ENCODE measurements at places on chromosomes 7 and 10. TPM values are rescaled to one million over a fixed set of nuclear protein-coding genes. Genes with fewer than 3 reads are reported as not detected.

AOAH gene
- total RNA-seq, result not detected

IFIT1B gene
- not detected for total RNA-seq

CLRN3 gene
- total RNA-seq, result not detected

AZGP1 gene
- total RNA-seq, result 0.58 TPM

HOXA4 gene
- 2.6 TPM for total RNA-seq

SPDYE2 gene
- 0.22 TPM for total RNA-seq

PTPN20 gene
- 0.26 TPM for total RNA-seq

ORC5 gene
- 25.4 TPM for total RNA-seq

HOXA6 gene
- 2.0 TPM for total RNA-seq

PAX4 gene
- not detected for total RNA-seq

CROT gene
- 6.5 TPM for total RNA-seq

PKD2L1 gene
- total RNA-seq, result not detected

ATP6V0A4 gene
- 0.40 TPM for total RNA-seq

OIT3 gene
- not detected for total RNA-seq

AQP1 gene
- not detected for total RNA-seq

- DNase-seq, result peak; percentile 32
Observed at GRCh38 chr7:19919261-19920095, 146.1 kb upstream of the TMEM196 start.

GRCh38 chr7:47570649-47571050, 11.3 kb downstream of the TNS3 start:
- DNase-seq, result no peak

DNA sequence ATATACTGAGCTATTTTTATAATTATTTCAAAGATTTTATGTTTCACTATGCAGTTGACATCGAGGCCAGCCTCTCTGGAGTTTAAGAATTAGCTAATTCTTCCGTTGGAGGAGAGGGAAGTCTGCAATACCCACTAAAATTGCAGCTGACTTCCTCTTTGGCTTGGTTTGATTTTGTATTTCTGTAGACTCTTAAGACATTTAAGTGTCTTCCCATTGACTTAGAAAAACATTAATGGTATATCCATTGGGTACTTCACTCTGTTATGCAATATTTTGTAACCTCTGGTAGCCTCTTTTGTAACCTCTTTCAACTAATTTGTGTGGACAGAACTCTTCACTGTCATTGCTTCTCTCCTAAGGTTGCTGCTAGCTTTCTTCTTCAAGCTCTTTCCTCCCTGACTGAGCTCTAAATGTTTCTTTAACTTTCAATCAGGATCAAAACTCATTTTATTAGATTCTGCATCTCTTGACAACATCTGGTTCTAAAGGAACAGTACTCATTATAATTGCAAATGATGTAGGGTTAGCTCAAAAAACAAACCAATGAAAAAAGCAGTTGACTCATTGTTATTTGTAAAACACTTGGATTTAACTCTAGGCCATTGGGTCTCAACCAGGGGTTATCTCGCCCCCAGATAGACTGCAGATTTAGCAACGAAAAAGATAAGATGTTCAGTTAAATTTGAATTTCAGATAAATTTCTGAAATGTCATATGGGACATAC, 1.7 kb upstream of the ANKRD22 start:
- no peak for DNase-seq

- no peak for DNase-seq
Observed at GRCh38 chr7:93913197-93913596, 6.8 kb downstream of the GNGT1 start.

- peak; percentile 29 for DNase-seq
Observed at GRCh38 chr10:8405596-8405995, 351.1 kb downstream of the GATA3 start.

GRCh38 chr7:108114117-108114841, 15.9 kb downstream of the LAMB4 start:
- DNase-seq, result peak; percentile 48

DNA sequence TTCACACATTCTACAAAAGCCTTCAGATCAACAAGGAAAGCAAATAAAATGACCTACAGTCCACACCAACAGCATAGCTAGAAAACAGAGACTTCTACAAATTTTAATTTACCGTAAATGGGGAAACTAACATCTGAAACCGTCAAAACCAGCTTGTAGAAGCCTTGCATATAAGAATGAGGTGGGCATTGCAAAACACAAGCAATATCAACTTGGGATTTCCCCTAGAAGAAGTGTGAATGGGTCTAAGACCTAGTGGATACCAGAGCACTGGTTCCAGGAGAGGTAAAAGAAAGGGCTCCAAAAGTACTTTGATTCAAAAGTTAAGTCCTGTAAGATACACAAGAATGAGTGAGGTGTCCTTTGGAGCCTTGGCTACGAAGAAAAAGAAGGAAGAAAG, 18.7 kb downstream of the RTKN2 start:
- DNase-seq, result no peak

DNA sequence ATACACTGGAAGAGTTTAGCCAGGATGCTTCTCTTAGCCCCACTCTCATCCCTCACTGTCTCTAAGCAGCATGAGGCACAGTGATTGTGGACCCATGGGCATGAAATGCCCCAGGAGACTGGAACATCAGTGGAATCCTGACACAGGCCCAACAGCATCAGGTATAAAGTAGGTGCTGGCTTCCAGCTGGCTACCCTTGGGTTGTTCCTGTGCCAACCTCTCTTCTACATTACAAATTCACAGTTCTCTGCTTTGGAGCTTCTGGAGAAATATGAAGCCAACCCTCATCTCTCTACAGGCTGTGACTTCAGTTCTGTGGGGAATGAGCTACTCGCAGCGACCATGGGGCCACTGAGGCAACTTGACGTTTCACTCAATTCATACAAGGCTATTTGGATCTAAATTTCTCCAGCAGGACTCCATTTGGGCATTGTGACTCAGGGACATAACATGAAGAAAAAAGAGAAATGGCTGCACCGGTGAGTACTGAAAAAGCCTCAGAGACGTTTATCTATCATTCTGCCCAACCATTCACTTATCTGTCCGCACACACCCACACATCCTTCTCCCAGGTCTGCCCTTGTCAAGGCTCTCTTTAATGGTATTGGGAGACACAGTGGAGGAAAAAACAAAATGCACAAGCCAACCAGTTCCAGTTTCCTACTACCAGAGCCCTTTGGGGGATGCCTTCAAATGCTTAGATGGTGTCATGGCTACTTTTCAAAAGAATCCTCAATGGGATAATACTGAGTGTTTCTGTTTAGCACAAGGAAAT, 35.4 kb upstream of the TM9SF3 start:
- DNase-seq, result no peak

DNA sequence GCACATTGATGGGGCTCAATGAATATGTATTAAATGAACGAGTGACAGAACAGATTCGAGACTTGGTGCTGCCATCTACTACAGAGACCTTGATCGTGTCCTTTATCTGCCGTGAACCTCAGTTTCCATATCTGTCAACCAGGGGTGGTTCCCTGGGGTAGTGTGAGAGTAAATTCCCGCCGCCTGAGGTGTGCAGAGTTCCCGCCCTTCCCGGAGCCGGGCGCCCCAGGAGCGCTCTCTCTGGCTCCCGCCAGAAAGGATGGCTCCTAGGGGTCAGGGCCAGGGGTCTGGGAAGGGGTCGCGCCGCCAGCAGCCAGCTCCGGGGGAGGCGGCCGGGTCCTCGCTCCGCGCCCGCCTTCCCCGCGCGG, 333 bp upstream of the PLCE1 start:
- no peak for DNase-seq

DNA sequence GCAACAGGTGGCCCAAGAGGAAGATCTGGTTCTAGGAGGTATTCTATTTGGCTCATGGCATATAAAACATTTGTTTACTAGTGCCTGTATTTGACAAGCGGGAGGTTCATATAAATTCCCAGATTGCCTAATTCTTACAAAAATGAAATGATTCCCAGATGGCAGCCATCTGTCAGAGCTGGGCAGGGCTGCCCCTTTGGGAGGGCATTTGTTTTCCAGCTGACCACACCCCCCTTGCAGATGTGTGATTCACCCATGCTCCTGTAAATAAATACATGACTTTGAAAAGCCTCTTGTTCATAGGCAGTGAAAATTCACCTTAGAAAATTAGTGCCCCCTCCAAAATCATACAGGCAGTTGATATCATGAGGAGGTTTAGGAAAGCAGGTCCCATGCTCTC, 8.6 kb downstream of the VWC2 start:
- no peak for DNase-seq

DNA sequence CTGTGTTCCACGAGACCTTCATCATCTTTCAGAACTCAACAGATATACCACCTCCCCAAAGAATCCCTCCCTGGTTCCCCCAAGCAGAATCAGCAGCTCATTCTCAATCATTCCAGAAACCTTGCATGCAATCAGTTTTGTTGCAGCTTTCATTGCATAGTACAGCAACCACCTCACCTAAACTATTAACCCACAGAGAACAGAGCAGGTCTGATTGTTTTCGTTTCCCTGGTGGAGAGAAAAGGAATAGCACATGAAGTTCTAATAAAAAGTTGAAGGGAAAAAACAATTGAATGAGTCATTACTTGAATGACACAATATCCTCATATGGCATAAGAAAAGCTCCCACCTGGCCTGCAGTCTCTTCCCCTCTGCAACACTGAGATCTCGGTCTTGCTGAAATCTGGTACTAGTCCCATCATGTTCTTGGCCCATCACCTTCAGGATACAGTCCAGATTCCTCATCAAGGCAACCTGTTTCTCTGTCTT, 147.1 kb upstream of the GDF10 start:
- DNase-seq, result peak; percentile 83

GRCh38 chr10:114679552-114679951, 21.5 kb upstream of the ABLIM1 start:
- no peak for DNase-seq

DNA sequence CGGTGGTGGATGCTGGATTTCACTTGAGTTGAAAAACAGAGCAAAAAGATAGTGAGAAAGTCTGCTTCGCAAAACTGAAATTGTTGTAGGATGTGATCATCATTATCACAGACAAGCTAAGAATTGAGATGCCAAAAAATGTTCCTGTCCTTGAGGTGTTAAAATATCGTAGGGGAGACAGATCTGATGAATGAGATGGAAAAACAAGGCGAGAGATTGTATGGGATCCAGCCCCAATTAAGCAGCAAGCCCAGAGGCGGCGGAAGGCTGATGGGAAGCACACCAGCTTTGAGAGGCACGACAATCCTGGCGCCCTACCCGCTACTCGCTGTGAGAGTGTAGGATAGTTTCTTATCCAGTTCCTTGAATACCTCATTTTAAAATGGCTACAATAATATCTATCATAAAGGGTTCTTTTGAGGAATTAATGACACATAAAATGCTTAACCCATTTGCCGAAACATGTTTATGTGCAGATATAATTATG, 131.1 kb upstream of the PTN start:
- DNase-seq, result no peak

- DNase-seq, result no peak
Observed at GRCh38 chr7:85039196-85039923, 147.5 kb downstream of the SEMA3D start.

- DNase-seq, result peak; percentile 80
Observed at GRCh38 chr7:116426428-116427156, 72.9 kb upstream of the CAV2 start.

DNA sequence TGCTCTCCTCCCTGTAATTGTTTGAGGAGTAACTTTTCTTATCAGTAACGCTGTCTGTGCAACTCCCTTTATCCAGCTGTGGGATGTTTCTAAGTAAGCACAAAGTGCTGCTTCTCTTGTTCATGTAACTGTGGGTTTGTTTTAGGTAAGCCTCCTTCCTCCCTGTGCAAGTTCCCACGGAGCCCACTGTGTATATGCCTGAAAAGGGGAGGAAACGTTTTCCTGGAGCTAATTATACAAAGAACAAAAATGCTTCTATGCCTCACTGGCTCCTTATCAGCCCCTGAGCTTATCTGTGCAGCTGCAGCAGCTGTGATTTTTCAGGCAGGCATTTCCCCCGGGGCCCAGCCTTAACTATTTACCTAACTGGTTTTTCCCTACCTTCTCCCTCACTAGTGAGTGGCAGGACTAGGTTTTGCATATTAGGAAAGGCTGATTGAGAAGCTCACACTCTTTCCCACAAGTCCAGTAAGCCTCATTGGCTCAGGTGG, 593.4 kb upstream of the GHITM start:
- DNase-seq, result no peak

GRCh38 chr7:143367972-143368371, 5.5 kb upstream of the FAM131B start:
- peak; percentile 94 for DNase-seq

DNA sequence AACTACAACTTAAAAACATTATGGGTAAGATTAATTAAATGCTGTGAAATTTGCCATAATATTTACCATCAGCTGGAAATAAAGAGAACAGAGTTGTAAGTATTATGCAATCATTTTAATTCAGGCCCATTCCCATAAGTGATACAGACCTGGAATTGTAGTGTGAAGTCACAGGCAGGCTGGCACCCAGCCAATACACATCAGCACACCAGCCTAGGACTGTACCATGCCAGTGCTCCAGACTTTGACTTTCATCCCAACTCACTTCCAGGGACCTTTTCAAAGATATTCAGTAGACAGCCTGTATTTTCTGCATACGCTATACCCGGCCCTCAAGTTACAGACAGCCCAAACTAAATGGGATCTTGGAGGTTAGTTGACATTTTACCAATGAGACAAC, 143.3 kb downstream of the TES start:
- peak; percentile 33 for DNase-seq

DNA sequence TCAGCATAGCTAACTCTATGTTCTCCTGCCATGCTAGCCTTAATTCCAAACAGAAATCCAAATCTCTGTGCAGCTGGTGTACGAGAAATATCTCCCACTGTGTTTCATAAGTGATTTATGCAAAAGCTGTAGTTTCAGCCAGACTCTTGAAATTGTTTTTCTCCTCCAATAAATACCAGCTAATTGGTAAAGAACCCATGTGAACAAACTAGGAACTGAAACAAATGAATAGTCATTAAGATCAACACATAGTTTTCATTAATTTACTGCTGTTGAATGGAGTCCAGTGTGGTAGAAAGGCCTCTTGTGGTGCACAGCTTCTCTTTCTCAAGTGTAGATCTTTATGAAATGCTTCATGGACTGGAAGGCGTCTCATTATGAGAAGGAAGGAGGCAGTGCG, 18.4 kb downstream of the PPP1R17 start:
- DNase-seq, result no peak

- no peak for DNase-seq
Observed at GRCh38 chr7:108254259-108254658, 124.1 kb upstream of the LAMB4 start.

GRCh38 chr7:29030781-29031275, 72.7 kb upstream of the TRIL start:
- DNase-seq, result no peak

GRCh38 chr7:106347229-106347833, 62.5 kb upstream of the NAMPT start:
- DNase-seq, result no peak

DNA sequence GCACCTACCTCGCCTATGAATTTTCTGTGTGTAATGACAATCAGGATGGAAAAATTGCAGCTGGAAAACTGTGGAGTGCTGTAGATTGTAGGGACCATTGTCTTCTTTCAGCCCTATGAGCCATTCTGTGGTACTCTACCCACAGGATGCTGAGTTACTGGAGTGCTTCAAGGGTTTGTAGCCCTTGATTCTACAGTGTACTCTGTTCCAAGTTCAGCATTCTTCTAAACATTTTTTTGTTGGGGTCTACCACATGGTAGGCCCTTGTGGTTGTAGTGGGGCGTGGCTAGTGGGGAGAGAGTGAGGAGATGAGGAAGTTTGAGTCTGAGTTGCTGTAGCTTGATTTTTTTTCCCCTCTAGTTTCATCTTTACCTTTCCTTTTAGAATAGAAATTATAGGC, 33.5 kb downstream of the REEP3 start:
- peak; percentile 12 for DNase-seq

GRCh38 chr7:42946627-42946950, 14.4 kb downstream of the MRPL32 start:
- no peak for DNase-seq

GRCh38 chr10:22816298-22816653, 101.9 kb upstream of the PIP4K2A start:
- DNase-seq, result peak; percentile 92
